Stimulated activated CD4-positive, alpha-beta T cell treated with anti-CD3 and anti-CD28 coated beads, Interleukin-2, amount 100 ng/mL, for 4 hours (primary cell): ENCODE measurements at places on chromosomes 2 and 18.

DNA sequence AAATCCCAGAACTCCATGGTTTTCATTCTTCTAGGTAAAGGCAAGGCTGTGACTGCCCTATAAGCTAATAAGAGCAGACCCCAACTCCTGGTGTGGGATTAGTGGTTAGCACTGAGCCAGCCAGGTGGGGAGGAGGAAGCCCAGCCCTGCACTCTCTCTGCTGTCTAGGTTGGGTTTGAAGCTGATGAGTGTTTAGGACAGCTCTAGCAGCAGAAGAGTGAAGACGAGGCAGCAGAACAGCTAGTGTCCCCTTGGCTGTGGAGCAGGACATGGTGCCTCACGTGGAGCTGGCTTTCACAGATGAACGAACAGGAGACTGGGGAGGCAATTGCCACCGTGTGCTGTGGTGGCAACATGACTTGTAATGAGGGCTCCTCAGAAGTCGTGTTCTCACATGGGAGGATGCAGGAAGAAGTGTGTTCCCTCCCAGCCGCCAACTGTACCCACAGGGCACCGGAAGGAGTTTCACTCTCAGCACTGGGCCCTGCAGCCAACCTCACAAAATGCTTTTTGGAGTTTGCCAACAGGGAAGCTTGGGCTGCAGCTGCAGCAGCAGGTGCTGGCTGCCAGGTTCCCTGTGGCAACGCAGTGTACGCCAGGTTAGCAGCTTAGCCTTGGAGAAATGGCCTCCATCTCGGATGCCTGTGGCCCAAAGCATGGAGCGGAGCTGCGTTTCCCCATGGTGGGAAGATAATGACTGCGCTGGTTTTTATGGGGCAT is 328.2 kb downstream of the SETBP1 start:
- no peak for DNase-seq

DNA sequence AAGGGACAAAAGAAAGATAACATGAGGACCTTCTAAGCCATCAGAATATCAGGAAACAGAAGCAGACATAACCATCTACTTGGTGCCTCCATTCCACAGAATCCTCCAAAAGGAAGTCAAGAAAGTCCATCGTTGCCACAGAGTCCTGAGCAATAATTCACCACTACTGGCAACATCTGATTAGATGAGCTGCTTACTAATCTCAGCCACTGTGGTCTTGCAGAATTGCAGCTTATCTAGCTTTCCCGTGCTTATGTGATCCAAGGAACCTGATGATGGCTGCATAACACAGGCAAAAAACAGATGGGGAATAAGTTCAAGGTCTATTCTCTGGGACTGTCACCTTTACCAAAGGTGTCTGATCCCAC is 278.5 kb downstream of the AFF3 start:
- DNase-seq = no peak

DNA sequence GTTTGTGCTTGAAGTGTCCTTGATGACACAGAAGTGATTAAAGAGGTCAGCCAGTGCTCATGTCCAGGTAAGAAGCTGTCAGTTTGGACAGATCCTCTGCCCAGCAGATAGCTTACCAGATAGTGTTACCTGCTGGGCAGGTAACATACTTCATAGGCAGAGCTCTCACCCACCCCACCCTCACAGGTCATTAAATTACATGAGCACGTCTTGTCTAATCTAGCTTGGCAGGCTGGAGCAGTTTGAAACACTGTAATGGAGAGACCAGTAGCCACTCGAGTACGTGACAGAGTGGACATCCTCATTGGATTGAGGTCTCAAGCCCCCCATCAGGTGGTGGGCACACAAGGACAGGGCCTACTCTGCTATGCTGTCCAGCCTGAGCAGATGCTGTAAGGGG is 27.1 kb downstream of the TTC32 start:
- DNase-seq = no peak

GRCh38 chr2:101628030-101628392 is 69.5 kb upstream of the MAP4K4 start:
- DNase-seq = no peak

DNA sequence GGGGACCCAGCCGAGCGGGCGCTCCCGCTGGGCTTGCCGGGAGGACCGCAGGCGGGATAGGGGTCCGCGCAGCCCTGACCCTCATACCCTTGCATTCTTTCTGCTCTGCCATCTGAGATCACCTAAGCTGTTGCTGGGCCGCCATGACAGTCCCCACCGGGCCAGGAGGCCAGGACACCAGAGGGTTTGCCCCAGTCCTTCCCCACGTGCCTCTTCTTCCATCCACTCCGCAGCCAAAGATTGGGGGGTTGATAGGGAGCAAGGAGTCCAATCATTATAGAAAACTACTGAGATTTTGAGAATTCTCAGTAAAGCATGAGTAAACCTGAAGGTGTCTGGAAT is 453 bp upstream of the GRB14 start:
- no peak for DNase-seq

DNA sequence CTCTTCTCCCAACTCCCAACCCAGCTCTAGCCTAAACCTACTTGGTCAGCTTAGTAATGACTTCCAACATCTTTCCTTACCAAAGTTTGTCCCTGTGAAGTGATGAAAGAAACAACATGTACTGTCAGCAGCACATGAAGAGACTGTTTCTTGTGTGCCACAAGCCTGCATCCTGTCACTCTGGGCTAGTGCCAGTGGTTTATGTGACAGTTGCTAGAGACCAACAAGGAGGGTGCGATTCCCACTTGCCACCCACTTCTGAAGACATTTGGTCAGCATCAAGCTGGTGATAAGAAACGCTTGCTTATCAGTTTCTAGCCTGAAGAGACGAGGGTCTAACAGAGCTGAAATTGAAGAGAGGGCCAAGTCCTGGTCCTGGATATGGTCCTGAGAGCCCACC is 132.6 kb downstream of the COL4A4 start:
- no peak for DNase-seq

GRCh38 chr2:202613479-202613878 is 21.3 kb upstream of the FAM117B start:
- no peak for DNase-seq

GRCh38 chr2:70133491-70134322 is 46.4 kb downstream of the PCBP1 start:
- no peak for DNase-seq

DNA sequence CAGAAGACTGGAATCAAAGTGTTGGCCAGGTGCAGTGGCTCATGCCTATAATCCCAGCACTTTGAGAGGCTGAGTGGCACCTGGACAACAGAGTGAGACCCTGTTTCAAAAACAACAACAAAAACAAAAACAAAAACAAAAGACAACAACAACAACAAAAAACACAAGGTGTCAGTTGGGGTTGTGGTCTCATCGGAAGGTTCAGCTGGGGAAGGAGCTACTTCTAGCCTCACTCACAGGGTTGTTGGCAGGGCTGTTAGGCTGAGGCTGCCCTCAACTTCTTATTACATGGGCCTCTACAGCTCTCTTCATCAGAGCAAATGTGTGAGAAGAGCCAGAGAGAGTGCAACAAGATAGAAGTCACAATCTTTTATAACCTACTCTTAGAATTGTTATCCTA is 34.6 kb upstream of the CAB39 start:
- no peak for DNase-seq

GRCh38 chr18:45526114-45526841 is 89.0 kb upstream of the SLC14A2 start:
- DNase-seq = no peak

DNA sequence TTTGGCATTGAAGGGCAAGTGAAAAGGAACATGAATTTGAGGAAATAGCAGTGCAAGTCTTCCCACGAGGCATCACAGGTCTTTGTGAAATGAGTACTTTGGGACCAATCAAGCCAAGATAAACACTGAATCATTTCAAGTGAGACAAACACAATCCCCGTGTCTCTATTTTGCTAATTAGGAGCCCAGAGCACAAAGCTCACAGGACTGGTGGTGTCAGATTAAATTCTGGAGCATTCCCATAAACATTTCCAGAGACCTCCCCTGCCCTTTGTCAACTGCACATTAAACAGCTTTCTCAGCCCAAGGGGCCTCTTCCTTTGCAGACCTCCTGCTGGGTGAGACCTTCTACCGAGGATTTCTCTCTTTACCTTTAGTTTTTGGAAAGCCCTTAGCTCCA is 50.7 kb downstream of the DAPL1 start:
- DNase-seq = no peak

DNA sequence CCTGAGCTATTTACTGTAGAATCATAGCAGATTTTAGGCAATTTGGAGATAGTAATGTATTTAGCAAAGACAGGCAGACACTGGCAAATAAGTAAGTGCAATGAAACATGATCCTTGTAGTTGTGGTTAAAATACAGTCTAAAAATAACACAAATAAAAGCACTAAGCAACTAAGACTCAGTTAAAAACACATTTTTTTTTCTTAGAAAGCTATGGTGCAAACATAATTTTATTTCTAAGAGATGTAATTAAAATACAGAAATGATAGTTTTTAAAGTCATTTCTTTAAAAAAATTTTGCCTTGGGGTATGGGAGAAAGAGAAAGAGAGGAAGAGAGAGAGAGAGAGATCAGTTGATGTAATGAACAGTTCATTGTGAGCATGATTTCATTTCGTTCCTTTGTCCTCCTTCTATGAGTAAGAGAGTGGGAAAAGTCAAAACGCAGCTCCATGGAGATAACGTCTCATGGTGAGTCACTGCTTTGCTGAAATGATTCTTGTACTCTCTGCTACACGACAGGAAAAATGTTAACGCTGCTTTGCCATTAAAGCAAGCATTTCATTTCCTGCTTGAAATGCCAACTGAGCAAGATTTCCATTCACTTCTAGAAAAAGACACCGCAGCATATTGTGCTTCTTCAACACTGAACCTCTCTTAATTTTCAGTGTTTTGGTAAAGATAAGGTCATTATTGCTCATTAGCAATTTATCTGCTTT is 61.3 kb upstream of the PGAP1 start:
- DNase-seq = peak; percentile 51

DNA sequence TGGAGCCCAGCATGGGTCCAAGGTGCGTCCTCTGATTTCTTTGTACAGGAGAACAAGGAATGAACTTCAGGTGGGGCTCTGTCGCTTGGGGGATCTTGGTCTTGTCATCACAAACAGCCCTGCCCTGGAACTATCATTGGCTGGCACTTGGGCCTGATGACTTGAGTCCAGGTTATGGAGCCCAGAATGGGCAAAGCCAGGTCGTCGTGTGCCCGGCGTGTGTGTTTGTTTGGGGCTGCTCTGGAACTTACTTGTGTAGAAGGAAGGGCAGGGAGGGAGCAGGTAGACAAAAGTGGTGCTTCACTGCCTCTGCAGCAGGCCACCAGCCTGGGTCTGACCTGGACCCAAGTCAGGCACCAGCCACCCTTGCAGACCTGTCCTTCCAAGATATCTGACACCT is 306.3 kb upstream of the HS6ST1 start:
- no peak for DNase-seq

DNA sequence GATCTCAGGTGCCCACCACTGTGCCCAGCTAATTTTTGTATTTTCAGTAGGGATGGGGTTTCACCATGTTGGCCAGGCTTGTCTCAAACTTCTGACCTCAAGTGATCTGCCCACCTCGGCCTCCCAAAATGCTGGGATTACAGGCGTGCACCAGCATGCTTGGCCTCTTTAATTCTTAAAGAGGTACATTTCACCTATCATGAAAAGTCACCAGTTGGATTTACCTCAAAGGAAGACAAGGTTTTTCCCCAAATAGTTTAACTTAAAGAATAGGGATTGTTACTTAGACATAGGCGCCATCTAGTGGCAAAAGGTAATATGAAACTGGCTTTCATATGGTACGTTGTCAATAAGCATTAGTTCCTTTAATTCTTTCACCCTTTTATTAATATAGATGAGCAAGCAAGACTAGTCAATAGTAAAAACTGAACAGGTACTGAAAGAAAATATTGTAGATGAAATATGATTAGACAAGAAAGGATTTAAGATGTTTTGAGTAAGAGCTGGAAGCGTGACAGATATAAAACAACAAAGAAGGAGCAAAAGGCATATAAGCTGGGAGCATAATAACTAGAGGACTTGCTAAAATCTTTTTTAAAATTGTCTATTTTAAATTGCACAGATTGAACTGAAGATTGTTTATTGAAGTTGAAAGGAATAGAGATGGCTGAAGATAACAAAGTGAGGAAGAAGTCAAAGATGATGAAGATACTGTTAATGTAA is 35.0 kb upstream of the PSMD14 start:
- peak; percentile 19 for DNase-seq

DNA sequence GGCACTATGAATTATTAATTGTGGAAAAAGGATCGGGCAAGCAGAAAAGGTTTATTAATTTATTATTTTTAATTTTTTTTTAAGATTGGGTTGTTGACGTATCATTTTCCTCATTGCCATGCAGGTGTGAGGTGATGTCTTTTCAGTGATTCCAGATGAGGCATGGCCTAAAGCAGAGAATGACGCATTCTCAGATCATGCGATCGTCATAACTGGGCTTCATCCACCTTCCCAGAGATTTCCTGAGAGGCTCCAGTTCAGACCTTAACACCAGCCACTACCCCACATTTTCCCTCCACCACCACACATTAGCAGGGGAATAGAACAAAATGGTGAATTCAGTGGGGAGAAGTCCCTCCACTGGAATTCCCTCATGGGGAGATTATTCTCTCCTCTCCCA is 518.4 kb upstream of the SPHKAP start:
- DNase-seq = no peak

GRCh38 chr2:217655651-217656050 is 347.1 kb downstream of the TNS1 start:
- DNase-seq = no peak

- DNase-seq = no peak
Observed at GRCh38 chr2:64534363-64534762, 10.2 kb downstream of the AFTPH start.

- no peak for DNase-seq
Observed at GRCh38 chr2:219215871-219216534, 2.8 kb downstream of the ABCB6 start.

- DNase-seq = no peak
Observed at GRCh38 chr2:46387886-46388515, 90.8 kb downstream of the EPAS1 start.

- no peak for DNase-seq
Observed at GRCh38 chr2:8980096-8980495, 23.4 kb downstream of the MBOAT2 start.

DNA sequence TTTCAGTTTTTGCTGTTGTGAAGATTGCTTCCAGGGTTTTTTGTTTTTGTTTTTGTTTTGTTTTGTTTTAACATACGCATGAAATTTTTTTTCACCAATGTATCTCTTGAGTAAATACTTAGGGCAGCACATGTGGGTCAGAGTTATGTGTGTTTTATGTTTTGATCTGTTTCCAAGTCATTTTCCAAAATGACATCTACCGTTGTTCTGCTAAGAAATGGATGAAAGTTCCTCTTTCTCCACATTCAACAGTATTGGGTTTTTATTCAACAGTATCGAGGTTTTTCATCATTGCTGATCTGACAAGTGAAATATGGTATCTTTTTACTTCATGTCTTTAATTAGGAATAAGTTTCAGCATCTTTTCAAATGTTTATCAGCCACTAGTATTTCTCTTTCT is 16.7 kb downstream of the RNF144A start:
- no peak for DNase-seq

DNA sequence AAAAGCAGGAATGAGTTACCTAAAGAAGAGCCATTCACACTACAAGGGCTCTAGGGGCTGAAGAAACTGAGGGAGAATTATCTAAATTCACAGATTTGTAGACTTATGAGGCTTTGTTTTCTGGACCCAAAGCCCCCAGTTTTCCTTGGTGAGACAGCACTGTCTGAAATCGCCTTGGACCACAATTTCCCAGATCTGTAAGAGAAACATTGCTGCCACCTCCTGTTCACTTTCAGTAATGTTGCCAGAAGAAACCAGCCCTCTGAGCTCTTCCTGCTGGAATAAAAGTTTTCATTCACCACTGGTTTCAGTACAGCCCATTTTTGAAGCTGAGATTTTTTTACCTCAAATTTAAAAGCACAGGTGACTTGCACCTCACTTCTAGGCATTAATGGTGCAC is 169.2 kb downstream of the CDH20 start:
- no peak for DNase-seq
